ENCODE measurements at places on chromosomes 16 and 17.

- no peak for DNase-seq
Observed at GRCh38 chr16:23423496-23424049, 29.4 kb downstream of the COG7 start.

DNA sequence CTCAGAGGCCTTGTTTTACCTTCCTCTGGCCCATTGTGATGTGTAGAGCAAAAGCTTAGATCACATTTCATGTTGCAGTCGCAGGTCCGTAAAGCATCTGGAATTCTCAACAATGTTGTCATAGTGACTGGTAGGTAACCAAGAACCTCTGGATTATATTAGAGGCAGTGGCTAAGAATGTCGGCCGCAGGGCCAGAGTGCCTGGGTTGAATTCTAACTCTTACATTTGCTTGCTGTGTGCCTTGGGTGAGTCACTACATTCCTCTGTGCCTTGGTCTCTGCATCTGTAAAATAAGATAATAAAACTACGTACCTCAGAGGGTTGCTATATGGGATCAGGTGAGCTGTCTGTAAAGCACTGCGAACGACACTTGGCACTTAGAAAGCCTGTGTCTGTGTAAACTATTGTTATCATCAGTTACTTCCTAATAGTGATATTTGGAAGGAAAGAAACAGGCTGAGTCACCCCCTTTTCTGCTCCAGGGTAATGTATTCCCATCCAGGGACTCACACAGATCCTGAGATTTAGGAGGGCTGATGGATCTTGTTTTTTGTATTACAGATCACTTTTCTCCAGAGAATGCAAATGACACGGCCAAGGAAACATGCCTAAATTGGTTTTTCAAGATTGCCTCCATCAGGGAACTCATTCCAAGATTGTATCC, 52.2 kb downstream of the VPS35L start:
- no peak for DNase-seq

DNA sequence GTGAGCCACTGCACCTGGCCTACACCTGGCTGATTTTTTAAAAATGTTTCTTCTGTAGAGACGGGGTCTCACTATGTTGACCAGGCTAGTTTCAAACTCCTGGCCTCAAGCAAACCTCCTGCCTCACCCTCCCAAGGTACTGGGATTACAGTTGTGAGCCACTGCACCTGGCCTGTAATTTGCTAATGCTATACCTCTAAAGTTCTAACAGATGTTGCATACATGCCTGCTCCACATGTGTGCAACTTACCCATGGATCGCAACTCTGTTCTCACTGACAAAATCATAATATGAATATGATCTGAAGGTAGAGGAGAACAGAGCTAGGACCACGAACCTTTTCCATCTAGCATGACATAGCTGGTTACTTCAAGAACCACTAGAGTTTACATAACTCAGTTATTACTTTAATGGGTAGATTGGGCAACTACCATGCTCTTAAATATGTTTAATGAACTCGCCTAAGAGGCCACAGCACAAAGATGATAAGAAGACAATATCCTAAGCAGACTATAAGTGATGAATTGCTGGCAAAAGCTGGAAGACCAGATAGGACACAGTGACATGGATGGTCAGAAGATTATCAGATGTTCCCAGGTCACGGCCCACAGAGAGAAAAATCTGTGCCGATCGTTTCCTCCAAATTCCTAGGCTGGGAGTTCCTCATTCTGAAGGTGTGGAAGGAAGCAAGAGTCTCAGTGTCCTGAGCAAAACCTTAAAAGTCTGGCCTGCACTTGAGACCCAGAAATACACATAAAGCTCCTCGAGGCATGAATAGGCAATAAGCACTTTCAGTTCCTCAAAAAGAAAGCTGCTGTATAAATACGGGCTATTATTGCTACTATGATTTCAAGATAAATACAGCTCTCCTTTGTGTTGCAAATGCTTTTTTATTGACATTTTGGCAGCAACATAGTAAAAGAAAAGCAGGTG, 53.6 kb upstream of the ICAM2 start:
- DNase-seq = no peak

GRCh38 chr16:67142342-67142741, 8.5 kb downstream of the B3GNT9 start:
- no peak for DNase-seq

- no peak for DNase-seq
Observed at GRCh38 chr17:82257473-82257872, 16.0 kb downstream of the CSNK1D start.

GRCh38 chr17:19392303-19392702, 5.3 kb upstream of the MFAP4 start:
- no peak for DNase-seq

DNA sequence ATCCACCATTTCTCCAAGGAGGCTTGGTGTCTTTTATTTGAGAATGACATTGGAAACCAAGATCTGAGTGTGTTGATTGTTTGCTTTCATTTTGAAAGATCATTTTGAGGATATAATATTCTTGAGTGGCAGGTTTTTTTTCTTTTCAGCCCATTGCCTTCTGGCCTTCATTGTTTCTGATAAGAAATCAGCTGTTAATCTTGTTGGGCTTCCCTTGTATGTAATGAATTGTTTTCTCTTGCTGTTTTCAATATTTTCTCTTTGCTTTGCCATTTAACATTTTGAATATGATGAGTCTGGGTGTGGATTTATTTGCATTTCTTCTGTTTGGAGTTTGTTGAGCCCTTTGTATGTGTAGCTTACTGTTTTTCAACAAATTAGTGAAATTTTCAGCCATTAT, 22.0 kb downstream of the PRSS54 start:
- DNase-seq = no peak

DNA sequence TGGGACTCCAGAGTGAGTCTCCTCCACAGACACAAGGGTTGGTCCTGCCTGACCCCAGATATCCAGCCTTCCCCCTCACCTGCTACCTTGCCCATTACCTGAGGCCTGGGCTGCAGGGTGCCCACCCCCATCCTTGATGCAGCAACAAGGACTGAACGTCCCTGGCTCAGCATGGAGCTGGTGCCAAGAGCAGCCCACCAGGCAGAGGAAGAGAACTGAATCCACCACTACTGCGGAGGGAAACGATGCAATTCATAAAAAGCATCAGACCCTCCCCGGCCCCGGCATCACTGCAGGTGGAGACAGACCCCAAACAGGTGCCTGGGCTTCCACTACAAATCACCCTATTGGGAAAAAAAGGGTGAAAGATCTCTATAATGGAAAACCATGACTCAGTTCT, 131.0 kb upstream of the TNRC6C start:
- DNase-seq = no peak

- DNase-seq = no peak
Observed at GRCh38 chr16:21302454-21302853, 24.4 kb upstream of the CRYM start.

DNA sequence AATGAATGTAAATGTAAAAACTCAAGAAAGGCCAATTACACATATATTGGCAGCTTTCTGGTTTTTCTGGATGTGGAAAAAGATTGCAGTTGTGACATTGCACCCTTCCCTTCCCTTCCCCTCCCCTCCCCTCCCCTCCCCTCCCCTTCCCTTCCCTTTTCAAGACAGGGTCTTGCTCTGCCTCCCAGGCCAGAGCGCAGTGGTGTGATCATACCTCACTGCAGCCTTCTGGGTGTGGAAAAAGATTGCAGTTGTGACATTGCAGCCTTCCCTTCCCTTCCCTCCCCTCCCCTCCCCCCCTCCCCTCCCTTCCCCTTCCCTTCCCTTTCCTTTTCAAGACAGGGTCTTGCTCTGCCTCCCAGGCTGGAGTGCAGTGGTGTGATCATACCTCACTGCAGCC, 41.7 kb downstream of the PIK3R5 start:
- DNase-seq = no peak

- no peak for DNase-seq
Observed at GRCh38 chr16:72226136-72226535, 54.2 kb upstream of the PMFBP1 start.

DNA sequence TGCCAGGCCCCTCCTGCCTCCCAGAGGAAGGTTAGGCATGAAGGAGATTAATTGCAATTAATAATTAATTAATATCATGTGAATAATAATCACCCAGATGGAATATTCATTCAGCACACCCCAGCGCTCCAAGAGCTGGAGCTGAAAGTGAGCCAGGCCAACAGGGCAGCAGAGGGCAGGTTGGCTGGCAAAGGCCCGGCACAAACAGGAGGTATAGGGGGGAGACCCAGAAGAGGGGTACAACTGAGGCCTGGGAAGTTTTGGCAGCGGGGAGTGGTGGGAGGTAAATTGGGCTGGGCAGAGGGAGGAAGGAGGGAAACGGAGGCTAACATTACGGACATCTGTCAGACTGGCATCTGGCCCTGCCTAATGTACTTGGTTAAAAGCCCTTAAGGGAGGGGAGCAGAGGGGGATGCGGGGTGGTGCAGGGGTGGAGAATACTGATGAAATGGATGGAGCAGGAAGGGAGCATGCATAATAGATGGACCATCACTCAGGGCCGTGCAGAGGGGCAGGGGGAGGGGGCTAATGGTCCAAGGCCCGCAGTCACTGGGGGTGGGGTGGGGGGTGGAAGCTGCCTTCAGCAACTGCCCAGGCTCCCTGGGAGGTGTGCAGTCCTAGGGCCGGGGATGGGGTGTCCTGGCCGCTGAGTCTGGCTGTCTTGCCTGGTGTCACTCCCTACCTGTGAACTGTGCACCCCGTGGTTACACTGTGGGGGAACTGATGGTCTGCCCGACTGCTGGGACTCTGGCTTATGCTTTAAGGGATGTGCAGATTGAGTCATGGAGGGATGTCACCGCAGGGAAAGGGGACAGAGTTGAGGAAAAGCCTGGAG, 1.9 kb downstream of the ADAM11 start:
- no peak for DNase-seq

DNA sequence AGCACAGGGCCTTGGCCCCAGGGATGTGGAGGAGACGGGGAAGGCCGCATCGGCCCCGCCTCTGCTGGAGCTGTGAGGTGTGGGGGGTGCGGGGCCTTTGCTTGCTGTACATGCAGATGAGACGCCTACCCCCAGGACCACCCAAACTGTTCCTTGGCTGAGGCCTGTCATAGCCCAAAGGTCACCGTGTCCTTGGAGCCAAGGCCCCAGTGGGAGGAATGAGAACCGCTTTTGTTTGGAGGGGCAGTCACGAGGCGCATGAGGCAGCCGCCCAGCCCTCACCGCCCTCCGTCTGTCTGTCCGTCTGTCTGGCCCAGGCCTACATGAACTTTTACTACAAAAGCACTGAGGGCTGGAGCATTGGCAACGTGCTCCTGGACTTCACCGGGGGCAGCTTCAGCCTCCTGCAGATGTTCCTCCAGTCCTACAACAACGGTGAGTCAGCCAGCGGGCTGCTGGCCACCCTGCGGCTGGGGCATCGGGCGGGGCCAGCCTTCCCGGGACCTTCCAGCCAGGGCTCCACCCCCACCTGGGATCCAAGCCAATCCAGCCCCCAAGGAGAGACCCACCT, 8.8 kb downstream of the TAX1BP3 start:
- DNase-seq = no peak

DNA sequence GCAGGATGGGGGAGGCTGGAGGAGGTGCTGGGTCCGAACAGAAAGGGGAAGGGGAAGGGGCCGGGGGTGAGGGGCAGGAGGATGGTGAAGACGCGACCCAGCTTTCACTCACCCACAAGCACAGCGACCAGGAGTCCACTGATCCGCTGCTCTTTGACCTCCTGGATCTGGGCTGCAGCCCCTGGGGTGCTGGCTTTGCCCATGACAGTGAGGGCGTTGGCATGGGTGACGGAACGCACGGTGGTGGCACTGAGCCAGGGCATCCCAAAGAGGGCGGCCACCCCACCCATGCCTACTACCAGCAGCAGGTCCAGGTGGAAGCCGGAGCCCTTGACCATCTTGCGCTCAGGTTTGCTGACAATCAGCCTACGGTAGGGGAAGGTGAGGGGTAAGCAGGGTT, 14.9 kb downstream of the SLC4A1 start:
- no peak for DNase-seq

- no peak for DNase-seq
Observed at GRCh38 chr17:78777881-78778280, 4.2 kb downstream of the CYTH1 start.

- DNase-seq = no peak
Observed at GRCh38 chr17:57945996-57946797, 9.0 kb downstream of the CUEDC1 start.

DNA sequence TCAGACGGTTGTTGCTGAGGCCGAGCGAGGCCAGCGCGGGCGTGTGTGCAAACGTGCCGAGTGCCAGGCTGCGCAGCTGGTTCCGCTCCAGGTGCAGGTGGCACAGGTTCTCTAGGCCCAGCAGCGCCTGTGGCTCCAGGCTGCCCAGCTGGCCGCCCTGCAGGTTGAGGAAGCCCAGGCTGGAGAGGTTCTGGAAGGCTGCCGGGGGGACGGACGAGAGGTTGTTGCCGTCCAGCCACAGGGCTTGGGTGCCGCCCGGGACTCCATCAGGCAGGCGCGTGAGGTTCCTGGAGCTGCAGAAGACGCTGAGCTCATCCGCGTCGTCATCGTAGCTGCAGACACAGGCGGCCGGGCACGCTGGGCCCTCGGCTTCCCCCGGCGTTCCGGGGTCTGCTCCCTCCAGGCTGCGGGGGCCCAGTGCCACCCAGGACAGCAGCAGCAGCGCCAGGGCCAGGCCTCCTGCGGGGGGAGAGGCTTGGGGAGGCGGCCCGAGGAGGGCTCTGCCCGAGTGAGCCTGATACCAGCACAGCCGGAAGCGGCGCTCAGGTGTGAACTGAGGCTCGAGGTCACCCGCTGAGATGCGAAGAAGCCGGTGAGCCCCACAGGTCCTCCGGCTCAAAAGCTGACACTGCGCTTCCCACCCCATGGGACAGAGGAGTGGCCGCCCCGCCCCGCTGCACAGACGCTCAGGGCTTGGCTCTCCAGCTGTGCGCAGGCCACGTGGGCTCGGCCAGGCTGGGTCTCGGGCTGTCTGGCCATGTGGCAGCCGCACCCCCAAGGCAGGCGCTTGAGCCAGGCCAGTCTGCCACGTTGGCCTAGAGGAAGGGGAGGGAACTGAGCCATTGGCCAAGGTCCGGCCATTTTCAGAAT, 1.3 kb downstream of the IGFALS start:
- DNase-seq = no peak

- no peak for DNase-seq
Observed at GRCh38 chr17:63379636-63380035, 66.5 kb downstream of the CYB561 start.

DNA sequence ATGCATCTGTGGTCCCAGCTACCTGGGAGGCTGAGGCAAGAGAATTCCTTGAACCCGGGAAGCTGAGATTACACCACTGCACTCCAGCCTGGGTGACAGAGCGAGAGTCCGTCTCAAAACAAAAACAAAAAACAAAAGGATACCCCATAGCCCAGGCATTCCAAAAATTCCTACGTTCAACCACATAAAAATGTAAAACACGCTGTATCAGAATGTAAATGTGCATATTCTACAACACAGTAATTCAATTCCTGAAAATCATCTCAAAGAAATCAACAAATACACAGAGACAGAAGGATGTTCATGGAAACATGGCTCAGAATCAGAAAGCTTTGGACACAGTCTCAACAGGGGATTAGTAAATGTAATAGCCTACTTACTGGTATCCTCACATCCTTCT, 33.0 kb downstream of the COG7 start:
- DNase-seq = no peak

- no peak for DNase-seq
Observed at GRCh38 chr16:1035066-1035415, 37.5 kb upstream of the SSTR5 start.

GRCh38 chr17:79845601-79845949, 6.3 kb upstream of the CBX4 start:
- DNase-seq = no peak
